Neural progenitor cell (in vitro differentiated cells): ENCODE measurements at places on chromosomes 12 and 14. TPM values are rescaled to one million over a fixed set of nuclear protein-coding genes. Genes with fewer than 3 reads are reported as not detected.
A peak's percentile ranks its signal among the peaks of the same experiment; 100 is the strongest.

DNA sequence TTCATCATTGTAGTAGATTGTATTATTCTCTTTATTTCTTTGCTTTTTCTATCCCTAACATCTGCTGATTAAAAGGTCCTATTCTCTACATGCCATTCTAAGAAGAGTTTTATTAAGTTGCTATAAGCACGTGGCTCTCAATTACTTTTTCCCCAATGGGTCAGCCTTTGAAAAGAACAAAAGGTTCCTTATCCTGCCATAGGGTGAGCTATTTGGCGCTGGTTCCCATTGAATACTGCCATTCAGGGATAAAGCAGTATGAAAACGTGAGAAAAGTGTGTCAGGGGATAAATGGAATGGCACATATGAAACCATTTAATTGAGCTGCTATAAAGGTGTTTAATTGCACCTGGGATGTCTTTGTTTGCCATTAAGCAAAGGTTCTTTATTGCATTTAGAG, 80.9 kb downstream of the SYNE2 start:
- H3K36me3 ChIP-seq = peaks cover 5% of the 10 kb centered on the region
- no peaks in the 10 kb centered on the region for H3K27me3 ChIP-seq
- H3K27ac ChIP-seq = peak overlapping the region; percentile 76

DNA sequence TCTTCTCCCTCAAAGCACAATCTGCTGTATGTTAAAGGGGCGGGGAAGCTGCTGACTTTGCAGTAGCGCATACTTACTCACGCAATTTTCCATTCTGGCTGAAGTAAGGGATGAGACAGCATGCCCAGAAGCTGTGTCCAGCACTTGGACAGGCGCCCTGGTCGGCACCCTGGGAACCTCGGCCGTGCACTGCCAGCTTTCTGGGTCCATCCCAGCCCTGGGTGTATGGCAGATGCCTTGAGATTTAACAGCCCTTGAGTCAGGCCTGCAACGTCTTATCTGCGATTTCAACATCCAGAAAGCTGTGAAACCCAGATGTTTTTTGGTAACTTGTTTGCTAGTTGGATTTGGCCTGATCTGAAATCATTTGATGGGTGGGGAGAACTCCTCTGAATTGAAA, 16.1 kb downstream of the EML1 start:
- peaks cover 28% of the 10 kb centered on the region for H3K4me1 ChIP-seq
- H3K4me3 ChIP-seq = no peak overlapping the region
- no peaks in the 10 kb centered on the region for H3K27me3 ChIP-seq
- H3K36me3 ChIP-seq = no peaks in the 10 kb centered on the region
- no peak for DNase-seq

DNA sequence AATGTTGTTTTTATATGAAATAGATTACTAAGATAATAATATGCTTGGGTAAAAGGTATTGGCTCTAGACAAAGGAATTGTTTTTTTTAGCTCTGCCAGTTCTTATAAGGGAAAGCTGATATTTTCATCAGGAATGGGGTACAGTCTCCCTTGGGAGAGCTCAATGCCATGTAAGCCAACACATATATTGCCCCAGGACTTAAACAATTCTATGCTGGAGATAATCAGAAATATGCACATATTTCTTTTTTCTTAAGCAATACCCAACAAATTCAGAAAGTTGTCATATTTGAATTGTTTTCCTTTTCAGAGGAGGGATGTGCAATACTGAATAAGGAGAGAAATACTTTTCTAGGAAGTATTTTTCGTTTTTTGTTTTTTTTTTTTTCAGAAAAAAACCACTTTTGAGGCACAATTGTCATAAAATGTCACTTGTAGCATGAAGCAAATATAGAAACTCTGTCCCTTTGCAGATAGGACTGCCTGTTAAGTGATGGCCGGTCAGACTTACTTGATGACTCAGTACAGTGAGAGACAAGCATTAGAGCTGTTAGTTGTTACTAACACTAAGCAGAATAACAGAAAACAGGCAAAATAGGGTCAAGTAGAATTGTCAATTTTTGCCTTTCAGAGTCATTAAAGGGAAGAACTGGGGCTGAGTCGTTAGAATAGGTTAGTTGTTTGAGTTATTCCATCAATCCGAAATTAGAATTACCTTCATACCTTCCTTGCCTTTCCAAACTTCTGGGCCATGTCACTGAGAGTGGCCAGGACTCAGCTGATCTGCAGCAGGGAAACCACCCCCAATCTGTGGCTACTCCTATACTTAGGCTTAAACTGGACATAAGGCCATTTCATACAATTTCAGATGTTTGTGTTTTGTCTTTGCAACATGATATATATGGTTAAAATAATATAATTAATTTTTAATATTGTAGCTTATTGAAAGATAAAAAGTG, 168.1 kb downstream of the SLC38A4 start:
- no peak for DNase-seq
- no peaks in the 10 kb centered on the region for H3K27me3 ChIP-seq
- no peak overlapping the region for H3K4me3 ChIP-seq
- no peaks in the 10 kb centered on the region for H3K36me3 ChIP-seq

GRCh38 chr12:54419088-54419887, at the start of gene ITGA5:
ITGA5 (minus strand) TSS chr12:54419266; CDS start chr12:54419198, 68 bp downstream.
- H3K27me3 ChIP-seq = no peaks in the 10 kb centered on the region
- H3K36me3 ChIP-seq = no peaks in the 10 kb centered on the region
- peaks cover 34% of the 10 kb centered on the region for H3K4me1 ChIP-seq
- H3K4me3 ChIP-seq = peak within 1 kb of the TSS; percentile 86
- DNase-seq = peak; percentile 77
- peak within 1 kb of the TSS; percentile 4 for H3K27ac ChIP-seq

DNA sequence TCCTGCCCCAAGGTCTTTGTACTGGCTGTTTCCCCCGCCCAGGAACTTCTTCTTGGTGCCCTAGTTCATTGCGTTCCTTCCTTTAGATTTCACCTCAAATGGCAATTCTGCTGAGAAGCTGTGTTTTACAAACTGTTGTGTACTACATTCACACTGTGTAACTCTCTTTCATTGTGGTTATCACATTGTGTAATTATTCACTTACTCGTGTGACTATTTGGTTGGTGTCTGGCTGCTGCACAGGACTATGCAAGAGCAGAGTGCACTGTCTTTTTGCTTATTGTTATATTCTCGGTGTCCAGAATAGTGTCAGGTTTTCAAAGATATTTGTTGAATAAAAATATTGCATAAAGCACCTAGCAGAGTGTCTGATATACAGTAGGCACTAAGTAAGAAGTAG, 177.2 kb upstream of the PRICKLE1 start:
- no peak for DNase-seq
- no peak overlapping the region for H3K27ac ChIP-seq
- H3K36me3 ChIP-seq = no peaks in the 10 kb centered on the region
- no peaks in the 10 kb centered on the region for H3K27me3 ChIP-seq

DNA sequence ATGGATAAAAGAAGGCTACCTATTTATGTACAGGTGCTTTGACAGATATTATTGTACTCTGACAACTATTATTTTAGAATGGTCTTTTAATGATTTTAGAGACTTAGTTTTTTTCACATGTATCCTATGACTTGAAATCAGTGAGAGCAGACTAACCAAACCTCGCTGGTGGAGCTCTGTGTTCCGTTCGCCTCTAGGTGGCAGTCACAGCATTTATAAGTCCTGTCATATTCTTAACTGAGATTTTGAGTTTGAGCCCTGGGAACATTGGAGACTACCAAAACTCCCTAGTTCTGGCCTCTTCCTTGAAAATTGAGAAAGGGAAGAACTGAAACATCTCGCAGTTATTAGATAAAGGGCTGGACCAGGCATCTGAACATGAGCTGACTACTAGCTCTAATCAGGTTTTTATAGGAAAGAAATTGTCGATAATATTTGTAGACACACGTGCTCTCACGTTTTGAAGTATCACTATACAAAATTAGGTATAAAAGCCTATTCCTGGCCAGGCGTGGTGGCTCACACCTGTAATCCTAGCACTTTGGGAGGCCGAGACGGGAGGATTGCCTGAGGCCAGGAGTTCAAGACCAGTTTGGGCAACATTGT, 48.3 kb downstream of the TTLL5 start:
- no peak overlapping the region for H3K27ac ChIP-seq
- DNase-seq = peak; percentile 83
- H3K4me3 ChIP-seq = no peak overlapping the region
- peaks cover 17% of the 10 kb centered on the region for H3K4me1 ChIP-seq
- no peaks in the 10 kb centered on the region for H3K36me3 ChIP-seq

DNA sequence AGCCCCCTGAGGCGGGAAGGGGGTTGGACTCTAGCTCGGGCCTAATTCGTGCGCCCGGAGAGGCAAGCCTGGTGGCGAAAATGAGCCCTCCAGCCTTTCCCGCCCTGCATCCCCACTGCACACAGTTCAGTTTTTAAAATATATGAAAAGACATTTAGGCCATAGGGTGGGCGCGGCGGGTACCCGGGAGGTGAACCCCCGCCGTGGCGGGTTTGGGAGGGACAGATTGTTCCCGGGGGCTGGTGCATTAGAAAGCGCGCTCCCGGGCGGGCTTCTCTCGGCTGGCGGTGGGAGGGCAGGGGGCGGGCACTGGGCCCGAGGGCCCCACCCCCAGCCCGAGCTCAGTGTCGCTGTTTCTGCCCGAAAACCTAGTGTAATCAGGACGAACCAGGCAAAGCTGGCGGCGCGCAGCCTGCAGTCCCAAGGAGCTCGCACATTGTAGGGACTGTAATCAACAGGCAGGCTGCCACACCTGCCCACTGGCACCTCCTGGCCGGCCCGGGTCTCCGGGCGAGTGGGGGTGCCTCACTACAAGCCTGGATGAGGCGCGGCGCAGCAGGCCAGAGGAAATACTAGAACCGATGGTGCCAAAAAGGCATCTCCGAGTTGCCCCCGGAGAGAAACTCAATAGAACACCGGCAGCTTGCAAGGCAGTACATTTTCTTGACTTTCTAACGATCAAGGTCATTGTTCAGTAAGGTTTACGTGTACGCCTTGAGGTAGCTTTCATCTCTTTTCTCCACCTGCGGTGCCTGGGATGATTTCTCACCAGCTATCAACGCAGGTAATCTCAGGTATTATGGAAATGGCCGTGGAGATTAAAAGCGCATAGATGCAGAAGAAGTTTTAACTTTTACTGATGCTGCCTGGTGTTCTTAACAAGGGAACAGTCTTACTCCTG, 764 bp upstream of the SPTB start:
- H3K27me3 ChIP-seq = peaks cover 94% of the 10 kb centered on the region
- peaks cover 5% of the 10 kb centered on the region for H3K4me1 ChIP-seq
- H3K27ac ChIP-seq = no peak overlapping the region
- H3K36me3 ChIP-seq = no peaks in the 10 kb centered on the region
- peak; percentile 86 for DNase-seq
- H3K4me3 ChIP-seq = peak overlapping the region; percentile 78

- no peaks in the 10 kb centered on the region for H3K36me3 ChIP-seq
- no peak overlapping the region for H3K27ac ChIP-seq
- H3K27me3 ChIP-seq = no peaks in the 10 kb centered on the region
- no peak overlapping the region for H3K4me3 ChIP-seq
- H3K4me1 ChIP-seq = peaks cover 7% of the 10 kb centered on the region
- peak; percentile 67 for DNase-seq
These were observed 69.3 kb downstream of the SERPINA3 start for GRCh38 chr14:94681300-94682060.

PTPN11 gene
- 67.5 and 85.2 TPM in 2 replicates for total RNA-seq

SERPINA5 gene
- total RNA-seq = 3.1 and 3.5 TPM in 2 replicates

MEG3 gene
- 7.3 and 10.6 TPM in 2 replicates for total RNA-seq
